Activated CD4-positive, CD25-positive, alpha-beta regulatory T cell (primary cell): ENCODE measurements at places on chromosomes 3 and 15.
A peak's percentile ranks its signal among the peaks of the same experiment; 100 is the strongest.

DNA sequence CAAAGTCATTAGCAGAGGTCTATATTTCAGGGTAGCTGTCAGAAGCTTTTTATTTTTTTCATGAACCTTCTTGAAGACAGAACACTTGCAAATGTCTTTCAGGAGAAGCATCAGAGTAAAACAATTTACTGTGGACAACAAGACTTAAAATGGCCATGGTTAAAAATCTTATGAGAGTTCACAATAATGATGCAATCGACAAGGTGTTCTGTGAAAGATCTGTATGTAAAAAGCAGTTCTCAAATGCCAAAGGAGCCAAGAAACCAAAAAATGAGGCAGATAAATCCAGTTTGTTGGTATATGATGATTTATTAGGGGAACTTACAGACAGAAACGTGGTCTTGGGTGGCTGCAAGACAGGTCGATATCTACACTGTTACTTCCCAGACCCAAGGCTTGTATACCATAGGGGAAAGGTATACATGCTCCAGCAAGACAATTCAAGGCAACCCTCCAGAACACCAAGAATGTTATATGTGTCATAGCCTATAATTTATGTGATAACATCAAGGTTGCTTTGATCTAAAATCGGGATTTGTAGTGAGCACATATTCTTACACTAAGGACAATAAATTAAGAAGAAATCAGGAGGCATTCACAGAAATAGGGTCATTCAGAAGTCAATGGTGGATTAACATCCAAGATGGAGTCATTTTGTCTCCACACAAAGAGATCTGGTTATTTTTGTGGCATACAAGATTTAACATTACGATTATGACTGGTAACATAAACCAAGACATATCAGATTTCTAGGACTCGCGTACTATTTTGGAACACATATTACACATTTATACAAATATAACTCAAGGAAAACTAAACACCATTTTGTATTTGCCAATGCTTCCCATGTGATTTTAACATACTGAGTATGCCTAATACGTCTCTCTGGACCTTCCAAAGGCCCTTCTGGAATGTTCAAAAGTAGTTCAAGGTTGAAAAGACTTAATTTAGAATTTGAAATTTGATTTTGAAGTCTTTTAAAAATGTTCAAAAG is 316.4 kb downstream of the THSD4 start:
- no peak for DNase-seq

GRCh38 chr3:129605203-129605921 is 1.1 kb downstream of the PLXND1 start:
- DNase-seq = peak; percentile 14

DNA sequence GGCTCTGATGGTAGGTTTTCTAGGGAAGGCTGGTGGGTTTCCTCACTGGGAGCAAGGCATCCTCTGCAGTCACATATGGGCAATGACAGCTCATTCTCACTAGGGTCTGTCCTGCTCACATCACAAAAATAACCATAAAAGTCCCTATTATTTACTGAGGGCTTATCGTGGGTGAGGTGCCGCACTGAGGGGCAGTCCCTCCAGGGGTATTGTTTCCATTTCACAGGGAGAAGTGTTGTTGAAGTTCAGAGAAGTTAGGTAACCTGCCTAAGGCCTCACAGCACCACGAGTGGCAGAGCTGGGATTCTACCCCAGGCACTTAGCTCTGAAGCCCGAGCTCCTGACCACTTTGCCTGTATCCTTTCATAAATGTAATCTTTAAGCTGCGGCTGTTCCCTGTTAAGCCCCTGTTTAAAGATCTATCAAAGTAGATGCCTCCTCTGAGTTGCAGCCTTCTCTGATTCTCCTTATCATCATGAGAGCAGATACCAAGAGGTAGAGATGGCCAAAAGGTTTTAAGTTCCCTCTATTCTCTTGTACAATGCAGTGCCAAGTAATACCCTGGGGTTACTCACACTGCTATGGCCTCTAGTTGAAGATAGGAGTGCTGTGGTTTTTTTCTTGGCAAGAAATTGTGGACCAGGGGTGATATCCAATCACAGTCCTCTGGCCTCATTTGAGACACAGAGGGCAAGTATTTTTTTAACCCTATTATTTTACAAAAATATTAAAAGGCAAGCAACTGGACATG is 107.0 kb downstream of the RPLP1 start:
- no peak for DNase-seq

DNA sequence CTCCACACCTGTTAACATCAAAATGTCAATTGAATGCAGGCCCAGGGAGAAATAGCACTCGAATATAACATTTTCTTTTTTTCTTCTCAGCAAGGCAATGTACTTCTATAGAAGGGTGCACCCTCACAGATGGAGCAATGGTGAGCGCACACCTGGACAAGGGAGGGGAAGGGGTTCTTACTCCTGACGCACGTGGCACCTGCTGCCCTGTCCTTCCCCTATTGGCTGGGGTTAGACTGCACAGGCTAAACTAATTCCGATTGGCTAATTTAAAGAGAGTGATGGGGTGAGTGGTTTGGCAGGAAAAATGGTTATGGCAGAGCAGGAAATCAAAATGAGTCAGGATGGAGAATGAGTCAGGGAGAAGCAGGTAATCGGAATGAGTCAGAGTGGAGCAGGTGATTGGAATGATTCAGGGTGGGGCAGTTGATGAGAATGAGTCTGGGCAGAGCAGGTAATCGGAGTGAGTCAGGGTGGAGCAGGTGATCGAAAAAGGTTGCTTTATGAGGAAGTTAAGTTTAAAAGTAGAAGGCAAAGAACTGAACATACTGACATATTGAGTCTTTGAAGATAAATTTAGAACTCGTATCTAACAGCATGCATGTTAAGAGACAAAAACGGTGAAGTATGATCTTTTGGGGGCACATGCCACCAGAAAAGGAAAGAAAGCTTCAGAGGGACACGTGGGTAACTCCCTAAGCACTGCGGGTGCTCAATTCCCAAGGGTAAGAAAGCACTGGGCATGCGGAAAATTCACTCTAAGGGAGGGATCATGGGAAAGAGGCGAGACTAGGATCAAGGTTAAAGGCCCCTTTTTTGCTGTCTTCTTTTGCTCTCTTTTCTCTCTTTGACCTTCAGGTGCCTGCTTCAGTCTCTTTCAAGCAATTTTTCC is 72.9 kb upstream of the GALNT15 start:
- no peak for DNase-seq

DNA sequence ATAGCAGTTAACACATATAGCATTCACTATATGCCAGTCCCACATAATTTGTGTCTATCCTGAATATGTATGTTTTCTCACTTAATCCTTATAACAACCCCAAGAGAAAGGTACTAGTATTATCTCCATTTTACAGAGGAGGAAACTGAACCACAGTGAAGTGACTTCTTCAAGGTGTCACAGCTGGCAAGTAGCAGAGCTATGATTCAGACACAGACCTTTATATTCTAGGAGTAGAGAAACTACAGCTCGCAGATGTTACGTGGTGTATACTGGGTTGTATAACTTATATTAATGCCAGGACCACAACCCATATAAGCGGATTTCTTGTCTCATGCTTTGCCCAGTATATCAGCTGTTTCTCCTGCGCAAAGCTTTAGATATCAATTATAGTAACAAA is 29.5 kb upstream of the ICE2 start:
- DNase-seq = no peak

DNA sequence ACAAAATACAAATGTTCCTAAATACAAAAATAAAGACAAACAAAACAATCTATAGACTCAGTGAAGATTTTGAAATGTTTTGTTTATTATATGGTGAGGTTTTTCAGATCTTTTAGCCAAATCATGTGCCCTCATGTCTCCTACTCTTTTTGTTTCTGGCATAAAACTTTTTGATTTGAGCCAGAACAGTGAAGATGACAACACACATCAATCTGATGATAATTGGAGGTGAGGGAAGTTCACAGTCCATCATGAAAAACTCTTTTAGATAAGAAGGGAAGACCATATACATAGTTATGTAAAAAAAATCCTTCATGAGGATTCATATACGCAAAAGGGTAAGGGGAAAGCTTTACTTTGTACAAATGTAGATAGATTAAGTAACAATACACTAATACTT is 75.1 kb upstream of the OSBPL11 start:
- DNase-seq = no peak

DNA sequence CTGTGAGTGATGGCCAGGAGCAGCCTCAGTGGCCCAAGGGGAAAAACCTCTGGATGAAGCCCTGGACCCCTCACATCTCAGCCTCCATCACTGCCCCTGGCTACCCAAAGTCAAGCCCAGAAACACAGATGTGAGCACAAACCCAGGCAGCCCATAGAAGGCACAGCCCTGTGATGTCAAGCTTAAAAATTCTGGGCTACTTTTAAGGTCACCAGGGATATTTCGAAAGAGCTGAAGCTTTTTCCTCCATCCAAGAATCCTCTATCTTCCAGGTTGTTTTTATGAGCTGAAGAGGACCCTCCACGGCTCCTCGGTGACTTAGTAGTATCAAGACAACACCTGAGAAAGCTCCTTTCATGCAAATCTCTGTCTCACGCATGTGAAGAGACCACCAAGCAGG is 11.5 kb downstream of the LIPC start:
- DNase-seq = no peak

GRCh38 chr3:177642042-177642803 is 444.9 kb upstream of the TBL1XR1 start:
- DNase-seq = no peak

GRCh38 chr3:38627956-38628355 is 21.5 kb downstream of the SCN5A start:
- no peak for DNase-seq

DNA sequence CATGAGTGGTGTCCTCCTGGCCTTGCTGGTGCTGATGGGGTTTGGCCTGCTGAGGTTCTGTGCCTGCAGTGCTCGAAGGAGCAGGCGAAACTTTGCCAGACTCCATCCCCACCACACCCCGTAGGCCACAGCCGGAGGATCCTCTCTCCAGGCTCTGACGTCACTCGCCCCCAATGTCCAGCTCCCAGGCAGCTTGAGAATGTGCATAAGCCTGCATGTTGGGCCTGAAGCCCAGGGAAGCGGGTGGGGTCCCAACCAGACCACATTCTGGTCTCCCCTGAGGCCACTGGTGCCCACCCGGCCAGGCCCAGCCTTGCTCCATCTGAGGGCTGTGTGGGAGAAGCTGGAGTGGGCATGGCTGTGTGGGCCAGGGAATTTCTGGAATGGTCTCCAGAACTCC is 109.8 kb downstream of the ASB7 start:
- DNase-seq = no peak

DNA sequence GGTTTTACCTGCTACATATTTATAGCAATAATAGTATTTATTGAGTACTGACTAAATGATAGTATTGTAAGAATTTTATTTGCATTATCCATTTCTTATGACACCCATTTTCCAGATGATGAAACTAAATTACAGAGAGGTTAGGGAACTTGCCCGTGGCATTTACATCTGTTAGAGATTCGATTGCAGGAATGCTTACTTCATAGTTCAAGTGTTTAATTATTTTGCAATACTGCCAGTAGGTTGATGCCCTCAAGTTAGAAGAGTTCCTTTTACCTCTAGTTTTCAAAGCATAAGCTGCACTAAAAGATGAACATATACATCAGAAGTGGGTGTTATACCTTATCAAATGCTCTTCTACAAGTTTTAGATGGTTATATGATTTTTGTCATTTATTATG is 362.8 kb upstream of the RGMA start:
- DNase-seq = no peak

- DNase-seq = no peak
These were observed 214.4 kb downstream of the PCCB start for GRCh38 chr3:136464502-136464901.

DNA sequence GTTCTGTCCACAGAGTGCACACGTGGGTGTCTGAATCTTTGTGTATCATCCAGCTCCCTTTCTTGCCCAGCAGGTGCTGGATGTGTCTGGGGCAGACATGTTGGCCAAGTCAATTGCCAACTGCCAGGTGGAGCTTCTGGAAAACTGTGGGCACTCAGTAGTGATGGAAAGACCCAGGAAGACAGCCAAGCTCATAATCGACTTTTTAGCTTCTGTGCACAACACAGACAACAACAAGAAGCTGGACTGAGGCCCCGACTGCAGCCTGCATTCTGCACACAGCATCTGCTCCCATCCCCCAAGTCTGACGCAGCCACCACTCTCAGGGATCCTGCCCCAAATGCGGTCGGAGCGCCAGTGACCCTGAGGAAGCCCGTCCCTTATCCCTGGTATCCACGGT is 12.5 kb upstream of the RPP14 start:
- no peak for DNase-seq

DNA sequence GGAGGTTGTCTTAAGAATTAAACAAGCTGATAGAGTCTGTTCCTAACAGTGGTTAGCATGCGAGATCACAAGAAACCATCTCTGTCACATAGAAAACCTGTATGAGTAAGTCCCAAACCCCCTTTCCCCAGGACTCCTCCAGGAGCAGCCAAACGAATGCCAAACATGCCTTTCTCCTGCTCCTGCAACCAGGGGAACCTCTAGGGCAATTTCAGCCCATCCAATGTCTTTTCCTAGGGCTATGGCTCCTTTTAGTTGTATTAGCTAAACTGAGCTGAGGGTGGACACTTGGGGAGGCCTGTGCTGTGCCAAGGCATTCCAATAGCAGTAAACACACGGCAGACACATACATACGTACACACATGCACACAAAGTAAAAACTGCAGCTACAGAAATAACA is 36.5 kb upstream of the TIMP4 start:
- no peak for DNase-seq

DNA sequence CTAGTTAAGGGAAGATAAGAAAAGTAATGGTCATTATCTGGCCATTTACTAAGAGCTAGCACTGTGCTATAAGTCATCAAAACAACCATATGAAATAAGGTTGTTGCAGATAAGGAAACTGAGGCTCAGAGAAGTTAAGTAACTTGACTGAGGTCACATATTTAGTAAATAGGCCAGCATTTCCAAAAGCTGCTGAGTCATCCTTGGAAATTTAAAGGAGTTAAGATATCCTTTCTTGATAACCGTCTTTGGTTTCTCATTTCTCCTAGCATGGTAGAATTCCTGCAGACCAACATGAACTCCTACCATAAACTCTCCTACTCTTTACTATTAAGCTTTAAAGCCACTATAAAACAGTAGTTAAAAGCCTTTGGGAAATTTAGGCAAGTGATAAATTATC is 85.0 kb upstream of the PDZRN3 start:
- DNase-seq = no peak

GRCh38 chr3:61422945-61423673 is 138.3 kb upstream of the PTPRG start:
- DNase-seq = no peak
